ENCODE measurements at places on chromosomes 1 and 21. TPM values are rescaled to one million over a fixed set of nuclear protein-coding genes. Genes with fewer than 3 reads are reported as not detected.

DNA sequence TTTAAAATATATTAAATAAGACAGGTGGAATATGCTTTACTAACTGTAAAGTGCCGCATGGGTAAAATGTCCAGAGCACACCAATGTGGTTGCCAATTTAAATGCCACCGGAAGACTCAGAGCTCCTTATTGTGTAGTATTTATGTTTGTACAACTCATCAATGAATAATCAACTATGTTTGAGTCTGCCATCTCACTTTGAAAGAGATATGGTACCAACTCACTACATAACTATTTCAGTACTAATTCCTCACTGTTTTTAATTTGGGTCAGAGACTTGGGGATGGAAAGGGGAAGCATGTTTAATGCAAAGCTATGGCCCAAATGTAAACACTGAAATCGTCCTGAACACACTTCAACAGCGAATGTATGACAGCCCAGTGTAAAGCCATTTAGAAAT lies 144.8 kb downstream of the NR5A2 start:
- DNase-seq: no peak

DNA sequence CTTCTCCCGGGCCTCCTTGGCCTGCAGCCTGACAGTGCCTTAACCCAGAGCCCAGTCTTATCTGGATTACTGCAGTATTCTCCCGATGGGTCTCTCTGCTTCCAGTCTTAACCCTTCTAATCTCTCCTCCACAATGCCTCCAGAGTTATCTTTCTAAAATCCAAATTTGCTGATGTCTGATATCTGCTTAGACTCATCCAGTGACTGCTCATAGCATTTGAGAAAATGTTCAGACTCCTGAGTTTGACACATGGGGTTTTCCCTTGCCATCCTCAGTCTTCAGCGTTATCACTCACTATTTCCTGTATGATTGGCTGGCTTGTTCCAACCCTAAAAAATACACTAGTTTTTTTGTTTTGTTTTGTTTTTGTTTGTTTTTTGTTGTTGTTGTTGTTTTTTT lies 102.0 kb downstream of the FMN2 start:
- DNase-seq: no peak

DNA sequence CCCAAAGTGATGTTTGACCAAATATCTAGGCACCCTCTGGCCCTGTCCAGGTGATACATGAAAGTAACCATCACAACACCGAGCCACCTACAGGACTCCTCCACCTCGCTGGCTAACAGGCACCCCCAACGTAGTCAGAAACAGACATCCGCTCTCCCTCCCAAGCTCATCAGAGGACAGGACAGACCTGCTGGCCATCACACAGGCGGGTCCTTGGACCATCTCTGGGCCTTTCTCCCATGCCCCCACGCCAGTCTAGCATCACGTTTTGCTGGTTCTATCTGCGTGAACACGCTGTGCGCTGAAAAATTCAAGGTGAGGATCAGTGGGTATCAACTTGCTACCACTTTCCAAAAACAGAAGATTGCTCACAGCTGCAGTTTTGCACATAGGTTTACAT lies 21.4 kb upstream of the ADARB1 start:
- DNase-seq: no peak

DNA sequence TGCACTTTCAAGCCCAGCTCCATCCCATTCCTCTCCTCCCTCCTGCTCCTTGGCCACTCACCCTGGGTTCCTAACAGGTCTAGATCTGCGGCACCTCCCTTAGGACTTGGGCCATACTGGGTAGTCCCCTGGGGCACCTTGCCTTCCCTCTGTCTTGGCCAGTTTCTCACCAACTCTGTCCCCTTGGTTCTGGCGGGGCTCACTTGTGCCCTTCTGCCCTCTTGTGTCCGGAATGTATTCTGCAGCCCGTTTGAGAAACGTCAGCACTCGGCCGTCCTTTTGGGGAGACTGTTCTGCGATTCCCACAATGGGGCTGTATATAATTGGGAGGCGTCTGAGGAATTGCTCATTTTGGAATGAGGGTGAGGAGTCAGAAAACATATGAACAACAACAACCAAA lies 162.4 kb downstream of the ZSCAN20 start:
- peak; percentile 62 for DNase-seq

DNA sequence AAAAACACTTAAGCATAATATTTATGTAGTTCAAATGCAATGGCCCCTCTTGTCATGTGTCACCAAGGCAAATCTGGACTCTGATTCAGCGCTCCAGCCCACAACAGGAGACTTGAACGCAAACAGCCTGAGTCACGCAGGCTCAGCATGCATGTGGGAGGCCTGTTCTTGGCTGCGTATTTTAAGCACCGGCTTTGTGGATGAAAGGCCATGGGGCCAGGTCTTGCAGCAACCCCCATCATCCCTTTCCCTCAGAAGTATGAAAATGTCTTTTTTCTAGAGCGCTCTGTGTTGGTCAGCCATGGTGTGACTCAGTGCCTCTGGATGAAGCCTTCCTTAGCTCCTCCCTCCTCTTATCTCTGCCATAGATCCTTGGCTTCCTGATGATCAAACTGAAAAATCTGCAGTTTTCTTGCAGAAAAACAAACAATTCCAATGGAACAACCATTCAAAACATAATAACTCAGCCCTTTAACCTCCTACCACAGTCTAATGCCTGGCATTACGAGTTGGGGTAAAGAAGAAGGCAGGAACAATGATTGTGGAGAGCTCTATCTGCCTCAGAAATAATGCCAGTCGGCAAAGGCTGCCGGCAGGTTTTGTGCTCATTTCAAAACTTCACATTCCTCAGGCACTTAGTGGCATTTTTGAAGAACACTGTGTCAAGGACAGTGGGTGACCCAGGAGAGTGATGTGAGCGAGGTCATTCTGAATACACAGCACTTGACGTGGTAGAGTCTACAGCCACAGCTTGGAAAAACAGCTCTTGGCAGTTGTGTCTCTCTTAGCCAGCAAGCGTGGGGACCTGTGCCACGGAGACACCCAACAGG lies 167.5 kb downstream of the CLIC6 start:
- peak; percentile 97 for DNase-seq

The FLG2 gene
- not detected for total RNA-seq

GRCh38 chr1:94303005-94303404 lies 65.6 kb upstream of the ARHGAP29 start:
- DNase-seq: no peak

- DNase-seq: no peak
Measured at GRCh38 chr1:220817907-220818306, 31.2 kb downstream of the MTARC1 start.

The MCOLN2 gene
- total RNA-seq: 11.3 TPM

- DNase-seq: no peak
Measured at GRCh38 chr1:58839846-58840835, 56.3 kb upstream of the JUN start.

The PRMT6 gene
- 7.3 TPM for total RNA-seq

Measured in HCT116 (cell line).